Stimulated activated CD8-positive, alpha-beta memory T cell treated with anti-CD3 and anti-CD28 coated beads, Interleukin-4, amount 100 ng/mL, for 24 hours (primary cell): ENCODE measurements at places on chromosomes 2 and 18.
A peak's percentile ranks its signal among the peaks of the same experiment; 100 is the strongest.

DNA sequence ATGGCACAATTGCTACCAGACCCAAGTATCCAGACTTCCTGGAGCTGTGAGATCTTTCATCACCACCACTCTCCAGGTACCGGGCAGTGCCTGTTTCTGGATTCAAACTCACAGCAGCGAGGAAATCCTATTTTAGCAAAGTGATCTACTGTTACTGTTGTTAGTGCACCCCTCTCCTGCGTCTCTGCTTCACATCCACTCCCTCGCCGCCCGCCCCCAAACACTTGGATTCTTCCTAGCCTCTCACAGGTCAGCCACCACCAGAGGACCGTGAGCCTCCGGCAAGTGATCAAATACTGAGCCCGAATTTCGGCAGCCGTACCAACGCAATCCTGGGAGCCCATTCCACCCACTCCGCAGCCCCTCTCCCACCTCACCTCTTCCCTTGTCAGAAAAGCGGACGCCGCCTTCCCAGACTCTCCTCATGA, 519 bp downstream of the METTL4 start:
- peak; percentile 45 for DNase-seq

DNA sequence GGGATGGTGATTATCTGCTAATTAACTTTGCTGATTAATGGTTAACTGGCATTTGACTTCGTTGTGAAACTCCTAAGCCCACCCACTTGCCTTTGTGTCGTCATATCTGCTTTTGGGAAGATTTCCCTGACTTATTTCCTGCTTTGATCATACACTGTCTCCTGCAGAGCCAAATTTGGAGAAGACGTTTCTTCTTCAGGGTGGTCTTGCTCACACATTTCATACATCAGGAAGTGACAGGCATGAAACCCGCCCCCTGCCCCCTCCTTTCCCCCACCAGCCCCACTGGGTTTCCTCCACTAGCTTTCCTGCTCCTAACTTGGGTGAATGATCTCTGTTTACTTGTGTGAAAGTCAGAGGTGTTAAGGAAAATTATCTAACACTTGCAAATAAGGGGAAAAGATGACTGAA, 300.1 kb downstream of the TSN start:
- DNase-seq = no peak

DNA sequence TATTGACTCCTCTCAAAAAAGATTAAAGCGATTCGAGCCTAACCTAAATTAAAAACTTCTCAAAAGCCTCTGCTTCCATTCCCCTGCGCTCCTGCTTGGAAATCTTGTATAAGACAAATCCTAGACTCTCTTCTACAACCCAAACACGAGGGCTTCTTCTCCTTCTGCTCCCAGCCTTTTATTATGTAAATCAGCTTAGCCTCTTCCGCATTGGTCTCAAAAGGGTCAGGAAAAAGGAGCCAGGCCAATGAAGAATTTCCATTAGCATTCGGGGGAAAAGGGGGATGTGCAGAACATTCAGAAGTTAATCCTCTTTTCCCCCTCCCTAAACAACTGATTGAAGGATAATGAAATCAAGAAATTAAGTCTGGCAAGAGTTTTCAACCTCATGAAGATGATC, 107.9 kb downstream of the FAM124B start:
- no peak for DNase-seq

DNA sequence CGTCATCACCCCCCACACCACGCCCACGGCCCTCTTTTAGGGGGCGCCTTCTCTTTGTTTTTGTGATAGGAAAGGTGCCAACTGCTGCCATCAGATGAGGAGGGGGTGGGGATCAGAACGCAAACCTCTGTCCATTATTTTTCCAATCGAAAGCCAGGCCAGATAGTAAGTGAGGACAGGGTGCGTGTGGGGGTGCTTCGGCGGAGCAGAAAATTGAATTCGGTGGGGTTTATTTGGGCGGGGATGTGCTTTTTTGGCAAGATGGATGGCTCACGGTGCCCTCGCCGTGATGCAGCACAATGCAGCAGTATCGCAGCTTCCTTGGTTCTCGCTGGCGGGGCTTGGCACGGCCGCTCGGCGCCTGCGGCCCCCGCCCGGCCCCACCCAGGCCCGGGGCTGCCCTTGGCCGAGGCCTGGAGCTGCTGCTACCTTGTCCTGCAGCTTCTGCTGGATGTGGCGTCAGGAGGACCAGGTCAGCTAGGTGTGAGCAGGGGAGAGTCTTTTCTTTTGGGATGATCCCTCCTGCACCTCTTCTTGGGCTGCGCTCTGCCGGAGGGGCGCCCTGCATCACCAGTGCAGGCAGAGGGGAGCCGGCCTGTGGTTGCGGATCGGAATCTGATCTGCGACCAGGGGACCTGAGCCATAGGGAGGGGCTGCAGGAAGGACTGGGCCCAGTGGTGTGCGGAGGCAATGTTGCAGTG, 1.3 kb downstream of the SPTBN1 start:
- DNase-seq = no peak

DNA sequence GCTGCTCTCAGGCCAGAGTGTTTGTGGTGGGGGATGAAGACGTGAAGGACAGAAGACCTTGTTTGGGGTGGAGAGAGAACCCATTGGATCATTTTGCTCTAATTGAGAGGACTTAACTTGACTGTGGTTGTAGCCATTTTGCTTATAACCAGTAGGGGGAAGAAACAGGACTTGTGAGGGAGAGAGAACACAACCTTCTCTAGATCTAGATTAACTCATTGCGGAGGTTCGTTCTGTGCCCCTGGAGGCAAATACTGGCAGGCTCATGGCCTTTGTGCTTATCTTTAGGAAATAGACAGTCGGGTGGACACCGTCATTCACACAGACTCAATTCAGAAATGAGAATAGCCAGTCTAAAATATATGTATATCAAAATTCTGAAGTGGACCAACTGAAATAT, 147.0 kb upstream of the LHCGR start:
- no peak for DNase-seq

DNA sequence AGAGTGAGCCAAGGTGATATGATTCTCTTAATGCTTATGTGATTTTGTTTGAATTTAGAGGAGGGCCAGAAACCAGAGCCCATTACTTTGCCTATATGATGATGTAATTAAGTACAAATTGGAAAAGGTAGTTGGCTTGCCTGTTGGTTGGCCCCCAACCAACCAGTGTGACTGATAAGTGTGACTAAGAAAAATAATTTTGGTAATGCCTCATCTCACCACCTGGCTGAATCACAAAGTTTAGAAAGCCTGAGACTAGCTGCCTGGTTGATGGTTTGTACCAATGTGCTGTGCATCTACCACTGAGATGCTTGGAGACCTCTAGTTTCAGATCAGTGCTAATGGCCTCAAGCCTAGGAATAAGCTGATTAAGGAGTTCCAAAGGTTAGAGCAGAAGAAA, 338.7 kb downstream of the CDH2 start:
- no peak for DNase-seq

DNA sequence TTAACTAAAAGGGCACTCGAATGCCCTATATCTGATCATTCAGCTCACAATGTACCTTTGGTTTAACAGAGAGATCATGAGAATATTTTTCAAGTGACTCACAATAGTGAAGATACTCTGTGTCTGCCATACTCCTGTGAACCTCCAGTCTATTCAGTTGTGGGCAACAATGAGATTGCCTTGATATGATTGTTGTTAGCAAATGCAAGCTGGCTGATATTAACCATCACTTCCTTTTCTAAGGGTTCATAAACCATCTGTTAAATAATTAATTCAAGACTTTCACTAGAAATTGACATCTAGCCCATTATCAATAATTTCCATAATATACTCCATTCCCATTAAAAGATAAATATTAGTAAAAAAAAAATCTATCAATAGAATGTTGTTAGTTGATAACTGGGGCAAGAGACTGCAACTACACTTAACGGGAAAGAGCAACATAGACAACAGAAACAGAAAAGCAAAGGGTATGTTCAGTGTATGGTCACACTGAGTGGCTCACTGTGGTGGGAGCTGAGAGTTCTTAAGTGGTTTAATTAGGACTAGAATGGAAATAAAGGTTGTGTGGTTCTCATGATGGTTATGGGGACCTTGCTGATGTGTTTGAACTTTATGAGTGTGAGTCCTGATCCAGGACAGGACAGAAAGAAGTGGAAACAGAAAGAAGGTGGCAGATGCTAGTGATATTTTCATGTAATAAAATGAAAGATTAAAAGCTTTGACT, 11.9 kb downstream of the IL18RAP start:
- no peak for DNase-seq

DNA sequence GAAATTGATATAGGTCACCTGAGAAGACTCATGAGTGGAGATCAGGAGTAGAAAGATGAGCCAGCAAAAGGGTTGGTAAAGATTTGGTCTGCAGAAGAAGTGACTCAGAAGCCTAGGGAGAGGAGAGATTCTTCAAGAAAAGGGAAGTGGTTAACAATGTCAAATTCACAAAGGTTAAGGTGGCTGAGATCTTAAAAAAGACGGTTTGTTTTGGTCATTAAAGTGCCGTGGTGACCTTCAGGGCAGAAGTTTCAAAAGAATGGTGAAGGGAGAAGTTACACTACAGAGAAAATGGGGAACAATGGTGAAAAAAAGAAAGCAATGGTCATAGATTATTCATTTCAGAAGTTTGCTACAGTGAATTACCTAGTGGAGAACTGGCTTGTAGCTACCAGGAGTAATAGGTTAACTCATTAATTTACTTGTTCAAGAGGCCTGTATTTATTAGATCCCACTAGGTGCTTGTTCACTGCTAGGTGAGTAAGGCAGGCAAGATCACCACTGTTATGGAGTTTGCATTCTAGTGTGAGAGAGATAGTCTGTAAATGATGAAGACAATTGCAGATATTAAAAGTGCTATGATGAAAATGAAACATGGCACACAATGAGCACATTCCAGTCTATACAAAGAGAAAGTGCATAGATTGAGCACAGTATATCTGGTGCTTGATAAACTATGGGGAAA, 43.0 kb downstream of the FBXO48 start:
- no peak for DNase-seq

DNA sequence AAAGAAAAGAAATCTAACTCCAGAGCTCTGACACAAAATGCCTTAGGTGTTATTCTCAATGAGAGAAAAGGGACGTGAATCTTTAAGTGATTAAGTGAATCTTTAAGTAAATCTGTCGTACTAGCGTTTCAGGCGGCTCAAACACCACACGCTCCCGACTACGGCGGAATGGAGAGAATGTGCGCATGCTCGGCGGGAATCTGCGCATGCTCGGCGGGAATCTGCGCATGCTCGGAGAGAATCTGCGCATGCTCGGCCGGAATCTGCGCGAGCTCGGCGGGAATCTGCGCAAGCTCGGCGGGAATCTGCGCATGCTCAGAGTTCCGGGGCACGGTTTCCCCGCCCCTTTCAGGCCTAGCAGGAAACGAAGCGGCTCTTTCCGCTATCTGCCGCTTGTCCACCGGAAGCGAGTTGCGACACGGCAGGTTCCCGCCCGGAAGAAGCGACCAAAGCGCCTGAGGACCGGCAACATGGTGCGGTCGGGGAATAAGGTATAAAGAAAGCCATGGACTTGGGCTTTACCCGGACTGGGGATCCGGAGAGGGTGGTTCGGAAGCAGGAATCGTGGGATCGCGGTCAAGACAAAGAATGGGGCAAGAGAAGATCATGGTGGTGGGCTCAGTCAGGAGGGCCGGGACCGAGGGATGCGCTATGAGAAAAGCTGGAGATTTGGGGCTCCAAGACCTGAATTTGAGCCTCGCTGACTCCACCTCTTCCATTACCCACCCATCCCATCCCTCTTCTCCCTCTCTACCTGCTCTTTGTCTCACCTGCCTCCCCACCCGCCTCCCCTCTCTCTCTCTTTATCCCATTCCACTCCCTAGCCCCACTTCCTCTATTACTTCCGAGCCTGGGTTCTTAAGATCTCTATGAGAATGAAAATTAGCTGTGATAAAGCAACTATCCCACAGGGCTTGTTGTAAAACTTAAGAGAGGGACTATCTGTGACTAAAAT, at the start of gene XRCC5:
XRCC5 (plus strand) TSS at position 382 of the 955 bp plus-strand sequence; CDS start at position 471, 89 bp downstream.
- peak; percentile 97 for DNase-seq

GRCh38 chr18:61459896-61460648, 126.8 kb downstream of the CDH20 start:
- no peak for DNase-seq

DNA sequence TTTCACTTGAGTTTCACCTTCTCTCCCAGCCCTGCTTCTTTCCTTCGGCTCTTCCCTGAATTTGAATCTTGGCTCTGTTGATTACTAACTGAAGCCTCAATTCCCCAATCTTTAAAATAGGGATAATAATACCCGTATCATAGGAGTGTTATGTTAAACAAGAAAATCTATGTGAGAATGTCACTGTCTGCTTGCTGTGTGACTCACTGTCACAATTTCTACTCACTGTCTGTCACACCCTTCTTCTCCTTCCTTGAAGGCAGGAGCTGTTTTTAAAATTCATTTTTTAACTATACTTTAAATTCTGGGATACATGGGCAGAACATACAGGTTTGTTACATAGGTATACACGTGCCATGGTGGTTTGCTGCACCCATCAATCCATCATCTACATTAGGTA, 141.6 kb upstream of the CXCR4 start:
- no peak for DNase-seq

GRCh38 chr2:3480352-3481010, 38.9 kb downstream of the ADI1 start:
- DNase-seq = no peak

- DNase-seq = no peak
These were observed 197.1 kb upstream of the SMAD2 start for GRCh38 chr18:48127606-48128005.

DNA sequence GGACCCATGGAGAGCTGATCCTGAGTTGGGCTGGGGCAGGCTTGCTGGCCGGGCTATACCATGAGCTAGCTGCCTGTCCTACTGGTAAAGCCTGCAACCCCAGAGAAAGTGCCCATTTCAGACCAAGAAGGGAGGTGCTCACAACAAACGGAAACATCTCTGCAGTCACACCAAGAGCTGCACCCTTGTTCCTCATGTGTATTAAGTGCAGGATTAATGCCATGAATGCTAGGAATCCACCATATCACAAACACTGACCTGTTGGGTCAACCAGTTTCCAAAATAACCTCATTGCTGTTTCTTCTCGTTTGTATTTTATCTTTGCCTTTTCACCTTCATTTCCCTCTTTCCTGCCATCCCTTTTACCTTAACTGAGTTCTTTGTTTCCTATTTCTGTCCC, 69.9 kb downstream of the AFF3 start:
- no peak for DNase-seq

GRCh38 chr2:79041032-79041448, 15.5 kb downstream of the REG3G start:
- DNase-seq = no peak

GRCh38 chr2:112121682-112122254, 16.4 kb upstream of the FBLN7 start:
- DNase-seq = peak; percentile 14

DNA sequence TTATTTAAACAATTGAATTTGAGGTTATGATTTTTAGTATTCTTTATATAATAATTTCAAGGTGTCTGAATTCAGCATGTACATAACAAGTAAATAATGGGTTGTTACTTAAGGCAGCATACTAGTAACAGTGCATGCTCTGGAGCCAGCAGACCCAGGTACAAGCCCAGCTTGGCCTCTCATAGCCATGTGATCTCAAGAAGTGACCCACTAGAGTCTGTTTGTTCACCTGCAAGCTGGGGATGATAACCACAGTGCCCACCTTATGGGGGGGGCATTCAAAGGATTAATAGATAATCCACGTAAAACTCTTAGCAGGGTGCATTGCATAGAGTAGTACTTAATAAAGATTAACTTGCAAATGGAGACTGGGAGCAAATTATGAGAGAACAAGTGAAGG, 163.6 kb downstream of the TRABD2A start:
- DNase-seq = no peak
